ENCODE measurements at places on chromosomes 11 and 22. TPM values are rescaled to one million over a fixed set of nuclear protein-coding genes. Genes with fewer than 3 reads are reported as not detected.
A peak's percentile ranks its signal among the peaks of the same experiment; 100 is the strongest.

DENND5A gene
- total RNA-seq = 78.5 TPM

KRTAP5-10 gene
- not detected for total RNA-seq

TMEM121B gene
- total RNA-seq = 0.11 TPM

GLB1L2 gene
- 1.2 TPM for total RNA-seq

OLFML1 gene
- total RNA-seq = not detected

OR52H1 gene
- total RNA-seq = not detected

OR4A15 gene
- not detected for total RNA-seq

SC5D gene
- 21.6 TPM for total RNA-seq

SMTNL1 gene
- total RNA-seq = not detected

RAC2 gene
- total RNA-seq = 1,252 TPM

KCNC1 gene
- total RNA-seq = not detected

- no peak overlapping the region for H3K4me3 ChIP-seq
- peaks cover 7% of the 10 kb centered on the region for H3K36me3 ChIP-seq
- H3K4me1 ChIP-seq = peaks cover 45% of the 10 kb centered on the region
Measured at GRCh38 chr11:75263944-75264349, 23.4 kb downstream of the TPBGL start.

GRCh38 chr11:17585911-17586695 lies 39.0 kb downstream of the OTOG start:
- no peak overlapping the region for H3K27ac ChIP-seq
- H3K27me3 ChIP-seq = peaks cover 16% of the 10 kb centered on the region
- no peaks in the 10 kb centered on the region for H3K4me1 ChIP-seq
- no peaks in the 10 kb centered on the region for H3K36me3 ChIP-seq

DNA sequence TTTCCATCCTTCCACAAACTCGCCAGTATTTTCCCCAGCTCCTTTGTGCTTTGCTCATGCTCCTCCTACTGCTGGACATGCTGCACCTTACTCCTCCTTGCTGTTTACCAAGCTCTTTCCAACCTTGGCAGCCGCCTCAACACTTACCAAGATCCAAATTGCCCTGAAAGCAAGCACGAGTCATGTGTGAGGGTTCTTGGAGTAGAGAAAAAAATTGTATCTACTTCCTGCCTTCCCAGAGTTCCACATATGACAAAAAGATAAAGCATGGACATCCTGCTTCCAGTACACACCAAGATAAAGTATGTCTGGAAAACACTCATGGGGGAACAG lies 767.5 kb downstream of the NTM start:
- no peaks in the 10 kb centered on the region for H3K27me3 ChIP-seq
- H3K4me1 ChIP-seq = no peaks in the 10 kb centered on the region
- H3K36me3 ChIP-seq = no peaks in the 10 kb centered on the region
- H3K27ac ChIP-seq = no peak overlapping the region

- H3K4me1 ChIP-seq = no peaks in the 10 kb centered on the region
- H3K27me3 ChIP-seq = no peaks in the 10 kb centered on the region
- H3K4me3 ChIP-seq = no peak overlapping the region
- DNase-seq = no peak
- H3K36me3 ChIP-seq = no peaks in the 10 kb centered on the region
- no peak overlapping the region for H3K27ac ChIP-seq
Measured at GRCh38 chr11:124174001-124174583, 9.1 kb upstream of the OR10D3 start.

DNA sequence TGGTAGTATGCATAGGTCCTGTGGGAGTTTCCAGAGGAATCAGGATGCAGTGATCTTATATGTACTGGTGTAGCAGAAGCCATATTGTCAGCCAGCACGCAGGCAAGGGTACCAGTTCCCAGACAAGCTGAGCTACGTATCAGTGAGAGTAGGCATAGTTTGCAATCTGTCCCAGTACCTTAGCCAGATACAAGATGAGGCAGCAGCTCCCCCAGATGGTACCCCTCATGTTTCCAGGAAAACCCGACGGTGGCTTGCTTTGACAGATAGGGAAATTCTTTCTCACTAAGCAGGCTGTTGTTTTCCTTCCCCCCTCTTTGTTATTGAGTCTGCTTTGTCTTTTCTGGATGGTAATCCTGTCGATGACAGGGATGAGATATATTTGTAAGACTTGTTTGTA lies 109.7 kb upstream of the RRM1 start:
- H3K36me3 ChIP-seq = peaks cover 35% of the 10 kb centered on the region
- H3K27me3 ChIP-seq = no peaks in the 10 kb centered on the region
- DNase-seq = peak; percentile 64

DNA sequence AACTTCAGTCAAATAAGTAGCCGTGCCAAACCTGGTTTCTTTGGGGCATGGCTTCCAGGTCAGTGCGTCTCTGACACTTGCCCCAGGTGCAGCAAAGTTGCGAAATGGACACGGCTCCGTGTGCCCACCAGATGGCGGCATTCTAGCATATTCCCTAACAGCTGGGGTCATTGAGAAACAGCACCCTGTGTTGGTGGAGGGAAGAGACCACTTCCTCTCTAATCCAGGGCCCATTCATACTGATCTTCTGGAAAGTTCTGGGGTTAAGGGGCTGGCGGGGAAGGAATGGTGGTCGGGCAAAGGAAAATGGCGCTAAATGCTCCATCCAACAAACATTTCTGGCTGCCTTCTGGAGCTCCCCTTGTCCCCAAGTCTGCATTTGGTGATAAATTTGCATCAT lies 141.2 kb upstream of the TIMP3 start:
- H3K4me3 ChIP-seq = no peak overlapping the region
- H3K36me3 ChIP-seq = no peaks in the 10 kb centered on the region
- H3K27ac ChIP-seq = no peak overlapping the region
- peaks cover 11% of the 10 kb centered on the region for H3K27me3 ChIP-seq
- no peaks in the 10 kb centered on the region for H3K4me1 ChIP-seq

DNA sequence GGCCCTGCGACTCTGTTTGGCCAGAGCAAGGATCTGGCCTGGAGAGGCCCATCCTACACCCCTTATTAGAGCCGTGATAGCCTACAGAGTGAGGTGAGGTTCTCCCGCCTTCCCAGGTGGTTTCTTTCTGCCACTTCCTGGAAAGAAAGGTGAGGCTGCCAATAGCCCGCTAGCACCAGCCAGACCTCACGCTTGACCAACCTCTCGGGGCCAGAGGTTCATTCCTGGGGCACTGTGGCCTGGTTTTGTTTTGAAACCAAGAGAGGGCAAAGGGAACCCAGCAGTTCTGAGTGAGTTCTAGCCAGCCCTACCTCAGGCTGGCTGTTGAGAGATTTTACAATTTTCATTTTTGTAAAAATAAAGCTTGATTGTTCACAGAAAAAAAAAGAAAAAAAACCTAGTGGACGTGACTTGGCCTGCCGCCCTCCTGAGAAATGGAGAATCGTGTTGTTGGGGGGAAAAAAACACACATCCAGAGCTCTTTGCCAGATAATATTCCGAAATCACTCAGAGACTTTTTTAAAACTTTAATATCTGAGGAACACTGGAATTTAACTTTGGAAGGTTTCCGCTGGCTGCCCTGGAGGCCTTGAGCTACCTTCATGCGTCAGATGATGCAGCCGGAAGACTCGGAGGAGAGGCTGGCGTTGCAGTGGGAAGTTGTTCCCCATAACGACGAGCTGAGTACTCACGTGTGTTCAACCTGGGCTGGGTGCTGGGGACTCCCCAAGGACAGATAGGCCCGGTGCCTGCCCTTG lies 84.5 kb downstream of the BCR start:
- no peak overlapping the region for H3K4me3 ChIP-seq
- H3K27me3 ChIP-seq = no peaks in the 10 kb centered on the region
- no peak overlapping the region for H3K27ac ChIP-seq
- peaks cover 23% of the 10 kb centered on the region for H3K4me1 ChIP-seq
- H3K36me3 ChIP-seq = no peaks in the 10 kb centered on the region

- H3K36me3 ChIP-seq = peaks cover 15% of the 10 kb centered on the region
- no peak for DNase-seq
- H3K4me1 ChIP-seq = no peaks in the 10 kb centered on the region
- no peak overlapping the region for H3K27ac ChIP-seq
Measured at GRCh38 chr22:25176799-25177198, 22.9 kb upstream of the CRYBB3 start.

GRCh38 chr11:116162086-116162885 lies 610.5 kb downstream of the BUD13 start:
- H3K4me1 ChIP-seq = no peaks in the 10 kb centered on the region
- H3K36me3 ChIP-seq = no peaks in the 10 kb centered on the region
- DNase-seq = no peak
- H3K27me3 ChIP-seq = no peaks in the 10 kb centered on the region
- no peak overlapping the region for H3K27ac ChIP-seq

DNA sequence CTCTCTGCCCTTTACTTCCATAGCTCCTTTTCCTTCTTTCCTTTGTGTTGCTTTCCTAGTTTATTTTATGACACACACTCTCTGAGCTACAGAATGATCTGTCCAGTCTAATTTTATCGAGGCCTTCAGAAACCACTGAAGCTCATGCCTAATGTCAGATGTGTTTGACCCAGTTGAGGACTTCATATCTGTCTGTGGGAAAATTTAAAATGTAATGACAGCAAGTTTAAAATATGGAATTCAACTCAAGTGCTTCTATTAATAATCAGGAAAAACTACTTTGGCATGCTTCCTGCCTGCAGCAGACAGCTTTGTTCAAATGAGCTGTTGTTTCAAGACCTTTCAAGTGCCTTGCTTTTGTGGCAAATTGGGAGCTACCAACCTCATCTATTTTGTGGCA lies 261.8 kb upstream of the MTNR1B start:
- no peaks in the 10 kb centered on the region for H3K36me3 ChIP-seq
- H3K4me3 ChIP-seq = no peak overlapping the region
- no peak overlapping the region for H3K27ac ChIP-seq
- no peaks in the 10 kb centered on the region for H3K27me3 ChIP-seq
- no peak for DNase-seq

DNA sequence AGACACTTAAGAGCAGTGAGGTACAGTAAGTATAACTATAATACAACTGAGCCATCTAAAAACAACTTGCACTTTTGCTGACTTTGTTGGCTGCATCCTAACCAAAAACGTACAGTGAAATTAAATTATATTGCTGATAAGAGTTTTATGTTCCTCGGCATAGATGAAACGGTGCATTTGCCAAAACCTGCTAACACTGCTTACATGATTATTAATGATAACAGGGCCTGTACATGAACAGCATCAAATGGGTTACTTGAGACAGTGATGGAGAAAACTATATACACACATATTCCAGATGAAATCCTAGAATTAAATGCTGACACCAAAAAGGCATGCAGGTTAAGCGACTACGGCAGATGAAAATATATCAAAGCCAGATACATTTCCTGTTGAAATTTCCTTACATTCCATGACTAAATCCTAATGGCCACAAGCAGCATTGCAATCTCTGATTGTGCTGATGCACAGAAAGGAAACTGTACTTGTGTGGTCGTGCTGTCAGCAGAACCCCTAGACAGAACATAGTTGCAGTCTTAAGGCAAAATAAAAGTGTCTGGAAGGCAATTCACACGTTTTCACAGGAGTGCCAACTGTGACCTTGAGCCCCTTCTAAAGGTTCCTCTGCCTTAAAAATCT lies 143.9 kb downstream of the CADM1 start:
- no peaks in the 10 kb centered on the region for H3K27me3 ChIP-seq
- H3K4me1 ChIP-seq = no peaks in the 10 kb centered on the region
- H3K27ac ChIP-seq = no peak overlapping the region
- no peak for DNase-seq

GRCh38 chr22:27667121-27667843 lies 134.3 kb downstream of the MN1 start:
- no peak overlapping the region for H3K27ac ChIP-seq
- H3K4me1 ChIP-seq = peaks cover 2% of the 10 kb centered on the region
- no peaks in the 10 kb centered on the region for H3K36me3 ChIP-seq
- no peak for DNase-seq

DNA sequence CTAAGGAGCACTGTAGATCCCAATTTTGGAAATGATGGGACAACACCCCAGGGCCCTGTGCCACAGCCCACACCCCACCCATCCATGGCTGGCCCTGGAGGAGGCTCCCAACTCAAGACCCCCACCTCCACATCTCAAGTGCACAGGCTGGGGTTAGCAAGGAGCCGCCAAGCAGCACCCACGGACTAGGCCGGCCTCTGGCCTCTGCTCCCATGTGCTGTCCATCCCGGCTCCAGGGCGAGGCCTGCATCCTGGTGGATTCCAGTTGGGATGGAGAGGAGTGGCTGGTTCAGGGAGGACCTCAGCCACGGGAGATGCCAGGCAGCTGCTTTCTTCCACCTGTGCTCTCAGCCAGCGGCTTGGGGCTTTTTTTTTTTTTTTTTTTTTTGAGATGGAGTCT lies 43.4 kb upstream of the COMT start:
- peaks cover 16% of the 10 kb centered on the region for H3K4me1 ChIP-seq
- no peaks in the 10 kb centered on the region for H3K27me3 ChIP-seq
- H3K4me3 ChIP-seq = no peak overlapping the region
- no peak overlapping the region for H3K27ac ChIP-seq

- no peaks in the 10 kb centered on the region for H3K36me3 ChIP-seq
- DNase-seq = no peak
- no peak overlapping the region for H3K27ac ChIP-seq
- no peaks in the 10 kb centered on the region for H3K4me1 ChIP-seq
Measured at GRCh38 chr22:45877651-45878050, 99.3 kb downstream of the WNT7B start.

- no peak overlapping the region for H3K4me3 ChIP-seq
- H3K27ac ChIP-seq = no peak overlapping the region
- H3K4me1 ChIP-seq = no peaks in the 10 kb centered on the region
- no peaks in the 10 kb centered on the region for H3K36me3 ChIP-seq
Measured at GRCh38 chr22:22857607-22858558, 29.7 kb upstream of the IGLL5 start.

DNA sequence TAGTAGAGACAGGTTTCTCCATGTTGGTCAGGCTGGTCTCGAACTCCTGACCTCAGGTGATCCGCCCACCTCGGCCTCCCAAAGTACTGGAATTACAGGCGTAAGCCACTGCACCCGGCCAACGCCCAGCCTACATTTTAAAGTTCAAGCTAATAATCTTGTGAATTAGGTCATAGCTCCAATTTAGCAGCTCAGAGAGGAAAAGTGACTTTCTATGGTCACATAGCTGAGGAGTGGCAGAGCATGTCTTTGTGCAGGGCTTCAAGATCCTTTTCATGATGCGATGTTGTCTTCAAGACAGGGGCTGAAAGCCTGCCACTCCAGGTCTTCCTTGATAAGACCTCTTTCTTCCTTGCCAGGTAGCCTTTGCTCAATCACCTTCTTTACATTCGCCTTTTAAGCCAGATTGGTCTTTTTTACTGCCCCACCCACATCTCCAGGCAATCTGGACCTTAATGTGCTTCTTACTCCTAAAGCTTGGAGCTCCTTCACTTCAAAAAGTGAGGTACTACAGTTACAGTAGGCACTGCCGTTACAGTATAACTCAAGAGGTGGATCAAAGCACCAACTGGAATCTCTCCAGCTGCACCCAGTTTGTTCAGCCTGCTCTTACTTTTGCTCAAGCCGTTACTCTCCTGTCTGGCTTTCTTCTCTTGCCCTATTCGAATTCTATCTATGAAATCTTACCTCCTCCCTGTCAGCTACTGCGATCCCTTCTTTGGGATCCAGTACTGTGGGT lies 18.2 kb downstream of the YWHAH start:
- DNase-seq = no peak
- H3K4me3 ChIP-seq = no peak overlapping the region
- peaks cover 10% of the 10 kb centered on the region for H3K36me3 ChIP-seq
- peaks cover 3% of the 10 kb centered on the region for H3K27me3 ChIP-seq
- H3K4me1 ChIP-seq = peaks cover 3% of the 10 kb centered on the region
